ENCODE measurements at places on chromosomes 3 and 15. TPM values are rescaled to one million over a fixed set of nuclear protein-coding genes. Genes with fewer than 3 reads are reported as not detected.

GRCh38 chr3:134707908-134708597, 57.2 kb upstream of the KY start:
- DNase-seq, result no peak

Gene TATDN2
- 39.1 TPM for total RNA-seq

DNA sequence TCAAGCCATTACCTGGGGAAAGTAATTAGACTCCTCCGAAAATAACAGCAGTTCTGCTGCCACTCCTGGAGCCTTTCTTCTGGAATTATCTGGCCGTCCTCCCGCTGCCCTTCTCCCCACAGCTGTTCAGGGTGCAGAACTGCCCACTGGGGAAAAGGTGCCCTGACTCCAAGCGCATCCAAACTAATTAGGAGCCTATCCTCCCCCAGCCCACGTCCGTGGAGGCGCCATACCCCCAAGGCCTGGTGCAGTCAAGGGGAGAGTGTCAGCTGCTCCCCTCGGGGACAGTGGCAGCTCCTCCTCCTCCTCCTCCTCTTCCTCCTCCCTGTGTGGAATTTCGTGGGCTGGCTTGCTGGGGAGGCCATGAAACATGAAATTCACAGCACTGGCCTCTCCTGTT, 177.2 kb downstream of the XXYLT1 start:
- DNase-seq, result no peak

DNA sequence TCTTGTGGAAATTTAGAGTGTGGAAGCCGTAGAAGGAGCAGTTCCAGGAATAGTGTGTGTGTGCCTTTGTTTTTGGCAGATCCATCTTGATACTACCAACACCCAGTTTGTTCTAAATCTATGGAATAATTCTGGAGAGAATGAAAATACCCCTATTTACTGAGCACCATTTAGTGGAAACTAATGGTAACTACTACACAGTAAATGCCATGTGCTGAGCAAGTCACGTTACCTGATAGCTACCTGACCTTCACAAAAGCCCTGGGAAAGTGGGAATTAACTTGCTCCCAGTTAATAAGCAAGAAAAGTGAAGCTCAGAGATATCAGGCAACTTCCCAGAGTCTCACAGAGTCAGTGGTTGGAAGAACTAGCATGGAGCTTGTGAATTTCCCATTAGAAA, 137.7 kb downstream of the ARPP21 start:
- DNase-seq, result no peak

DNA sequence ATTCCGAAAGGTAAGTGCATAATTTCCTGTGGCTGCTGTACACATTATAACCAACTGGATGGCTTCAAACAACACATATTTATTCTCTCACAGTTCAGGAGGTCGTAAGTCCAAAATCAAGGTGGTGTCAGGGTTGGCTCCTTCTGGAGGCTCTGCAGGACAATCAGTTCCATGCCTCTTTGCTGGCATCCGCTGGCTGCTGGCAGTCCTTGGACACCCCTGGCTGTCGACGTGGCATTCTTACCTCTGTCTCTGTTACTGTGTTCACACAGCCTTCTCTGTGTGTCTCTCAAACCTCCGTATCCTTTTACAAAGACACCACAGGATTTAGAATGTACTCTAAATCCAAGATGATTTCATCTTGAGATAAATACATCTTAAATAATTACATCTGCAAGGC, 398.8 kb upstream of the ATP10A start:
- DNase-seq, result no peak

DNA sequence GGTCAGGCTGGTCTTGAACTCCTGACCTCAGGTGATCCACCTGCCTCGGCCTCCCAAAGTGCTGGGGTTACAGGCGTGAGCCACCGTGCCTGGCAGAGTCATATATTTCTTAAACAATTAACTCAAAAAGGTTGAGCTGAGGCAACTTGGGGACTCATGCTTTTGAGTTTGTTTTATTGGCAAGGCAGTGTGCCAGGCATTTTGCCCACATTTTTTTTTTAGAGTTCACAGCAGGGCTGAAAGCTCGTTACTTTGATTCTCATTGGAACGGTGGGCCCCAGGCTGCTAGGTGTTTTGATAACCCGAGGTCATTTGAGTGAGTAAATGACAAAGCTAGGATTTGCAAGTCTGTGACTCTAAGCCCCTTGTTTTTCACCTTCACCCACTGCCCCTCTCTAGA, 76.2 kb downstream of the CCK start:
- no peak for DNase-seq

DNA sequence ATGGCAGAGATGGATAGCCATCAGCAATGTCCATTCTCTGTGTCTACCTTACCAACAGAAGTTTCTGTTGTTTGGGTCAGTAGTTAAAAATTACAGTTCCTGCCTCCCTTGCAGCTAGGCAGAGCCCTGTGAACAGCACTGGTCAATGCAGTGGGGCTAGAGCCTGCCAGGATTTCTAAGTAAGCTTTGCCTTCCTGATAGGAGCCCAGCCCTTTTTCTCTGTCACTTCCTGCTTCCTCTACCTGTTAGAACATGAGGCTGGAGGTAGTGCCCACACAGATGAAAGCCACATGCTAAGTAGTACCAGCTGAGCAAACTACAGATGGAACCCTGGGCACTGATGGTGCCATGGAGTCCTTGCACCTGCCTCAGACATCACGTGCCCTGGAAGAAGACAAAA, 45.0 kb downstream of the MGLL start:
- no peak for DNase-seq

- DNase-seq, result no peak
Measured at GRCh38 chr3:183244981-183245476, 8.0 kb upstream of the B3GNT5 start.

Gene SEC62
- total RNA-seq, result 135 TPM

- DNase-seq, result peak; percentile 20
Measured at GRCh38 chr3:187954873-187955586, 198.9 kb upstream of the LPP start.

GRCh38 chr3:134106580-134106979, 76.9 kb upstream of the SLCO2A1 start:
- no peak for DNase-seq

DNA sequence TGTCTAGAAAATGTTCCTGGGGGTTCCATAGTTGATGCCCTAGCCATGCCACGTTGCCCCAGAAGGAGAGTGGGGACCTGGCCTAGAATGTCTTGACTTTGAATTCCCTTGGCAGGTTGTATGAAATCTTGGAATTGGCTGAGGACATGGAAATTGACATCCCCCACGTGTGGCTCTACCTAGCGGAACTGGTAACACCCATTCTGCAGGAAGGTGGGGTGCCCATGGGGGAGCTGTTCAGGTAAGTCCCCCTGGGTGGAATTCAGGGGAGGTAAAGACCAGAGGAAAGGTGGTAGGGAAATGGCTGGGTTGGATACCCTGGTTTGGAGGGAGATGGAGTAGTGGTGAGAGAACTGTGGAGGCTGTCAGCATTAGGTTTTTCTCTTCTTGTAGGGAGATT, 8.9 kb upstream of the FAM131A start:
- no peak for DNase-seq

Gene CEMIP
- total RNA-seq, result 1.6 TPM

Gene CHRM5
- total RNA-seq, result not detected

DNA sequence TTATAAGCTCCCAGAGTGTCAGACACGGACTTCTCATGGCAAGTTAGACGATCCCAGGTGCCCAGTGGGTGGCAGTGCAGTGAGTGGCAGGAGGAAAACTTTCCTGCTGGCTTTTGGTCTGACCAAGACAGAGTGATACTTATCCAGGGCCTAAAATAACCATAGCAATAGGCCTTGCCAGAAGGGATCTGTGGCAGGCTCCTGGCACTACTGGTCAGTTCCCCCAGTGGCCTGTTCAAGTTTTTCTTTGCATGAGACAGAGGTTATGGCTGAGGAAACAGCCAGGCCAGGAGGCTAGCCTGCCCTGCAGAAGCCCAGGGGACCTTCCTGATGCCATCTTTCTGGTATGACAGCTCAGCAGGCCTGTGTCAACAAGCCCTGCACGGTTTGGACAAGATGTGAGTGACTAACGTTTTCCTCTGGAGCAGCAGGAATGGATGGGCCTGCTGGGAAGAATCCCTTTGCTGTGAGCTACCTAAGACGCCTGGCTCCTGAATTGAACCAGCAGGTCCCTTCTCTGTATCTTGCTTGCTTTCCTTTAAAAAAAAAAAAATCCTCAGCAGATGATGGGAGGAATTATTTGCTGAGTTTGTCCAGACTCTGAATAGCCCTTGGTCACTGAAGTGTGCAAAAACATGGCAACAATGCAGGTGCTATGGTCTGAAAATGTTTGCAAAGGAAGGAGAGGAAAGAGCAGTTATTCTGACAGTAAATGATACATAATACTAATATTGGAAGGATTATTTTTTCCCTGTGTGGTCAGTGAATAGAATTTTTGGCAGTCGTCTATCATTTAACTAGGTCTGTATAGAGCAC, 18.0 kb downstream of the SCG5 start:
- no peak for DNase-seq

DNA sequence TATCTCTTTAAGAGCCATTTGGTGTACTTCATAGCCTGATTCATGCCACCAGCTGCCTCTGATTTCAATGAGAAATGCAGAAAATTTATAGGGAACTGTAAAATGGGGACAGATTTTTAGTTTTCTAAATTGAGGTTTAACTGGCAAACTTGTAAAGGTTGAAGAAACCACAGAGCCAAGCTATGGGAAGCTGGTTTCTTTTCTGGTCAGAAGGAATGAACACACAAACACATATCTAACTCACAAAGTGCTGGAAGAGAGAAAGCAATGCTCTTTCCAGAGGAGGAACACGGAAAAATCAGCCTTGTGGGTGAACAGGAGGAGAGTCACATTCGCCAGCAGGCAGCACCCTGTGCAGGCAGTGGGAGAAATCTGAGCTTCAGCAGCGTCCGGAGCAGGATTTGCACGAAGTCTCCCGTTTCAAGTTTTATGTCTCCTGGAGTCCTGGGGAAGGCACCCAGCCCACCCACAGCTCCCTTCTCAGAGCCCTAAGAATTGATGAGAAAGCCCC, 481 bp downstream of the MASP1 start:
- no peak for DNase-seq

- no peak for DNase-seq
Measured at GRCh38 chr3:12370758-12371157, 81.9 kb downstream of the PPARG start.

- no peak for DNase-seq
Measured at GRCh38 chr3:27728195-27729087, 6.3 kb upstream of the EOMES start.

DNA sequence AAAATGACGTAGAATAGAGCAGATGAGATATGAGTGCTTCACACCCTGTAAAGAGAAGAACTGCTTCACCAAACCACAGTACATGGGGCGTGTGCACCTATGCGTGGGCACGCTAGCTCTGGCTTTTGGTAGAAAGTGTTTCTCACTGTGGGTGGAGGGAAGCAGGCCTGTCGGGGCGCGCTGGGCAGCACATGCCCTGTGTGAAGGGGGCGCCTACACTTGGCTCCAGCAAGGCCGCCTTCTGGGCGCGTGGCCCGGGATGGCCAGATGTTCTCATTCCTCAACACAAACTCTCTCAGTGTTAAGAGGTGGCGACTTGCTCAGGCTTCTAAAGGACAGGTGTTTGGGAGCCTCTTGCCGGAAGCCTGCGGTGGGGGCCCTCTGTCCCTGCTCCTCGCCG, 90.0 kb downstream of the FBLN2 start:
- DNase-seq, result no peak

- DNase-seq, result no peak
Measured at GRCh38 chr15:59227021-59227420, 20.4 kb downstream of the LDHAL6B start.

DNA sequence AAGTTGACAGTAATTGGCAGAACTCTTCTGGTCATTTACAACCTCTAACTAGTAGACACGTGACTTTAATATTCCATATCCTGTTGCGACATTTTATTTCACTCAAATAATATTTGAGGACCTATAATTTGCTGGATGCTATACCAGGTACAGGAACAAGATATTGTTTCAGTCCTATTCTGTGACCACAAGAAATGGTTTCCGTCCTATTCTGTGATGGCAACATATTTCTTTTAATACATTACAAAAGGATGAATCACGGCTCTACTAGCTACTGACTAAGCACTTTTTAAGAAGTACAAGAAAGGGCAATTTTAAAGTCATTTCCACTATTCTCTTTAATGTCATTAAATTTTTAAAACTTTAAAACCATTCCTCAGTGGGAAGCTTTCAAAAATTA, 400.2 kb downstream of the CNTN3 start:
- no peak for DNase-seq

Gene HDC
- 11.7 TPM for total RNA-seq

- DNase-seq, result no peak
Measured at GRCh38 chr3:37124435-37124834, 49.9 kb downstream of the LRRFIP2 start.

Gene MAN2C1
- 229 TPM for total RNA-seq

DNA sequence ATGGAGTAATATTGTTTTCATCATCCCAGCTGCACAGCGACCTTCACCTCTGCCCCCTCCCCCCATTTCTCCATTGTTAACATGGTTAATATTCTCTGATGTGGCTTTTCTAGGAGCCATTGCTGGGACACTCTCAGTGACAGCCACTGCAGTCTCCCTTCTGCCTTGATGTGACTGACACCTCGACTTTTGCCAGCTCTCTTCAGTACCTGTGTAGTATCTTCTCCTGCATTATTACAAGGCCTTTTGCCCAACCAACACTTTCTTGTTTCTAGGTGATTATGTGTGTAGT, 179.8 kb downstream of the CLSTN2 start:
- no peak for DNase-seq

- no peak for DNase-seq
Measured at GRCh38 chr3:59935025-59935424, 885.2 kb upstream of the CFAP20DC start.

- DNase-seq, result no peak
Measured at GRCh38 chr3:86645756-86646155, 345.2 kb downstream of the VGLL3 start.

Gene CTXN2
- 0.06 TPM for total RNA-seq

GRCh38 chr15:79099692-79100091, 9.1 kb upstream of the RASGRF1 start:
- DNase-seq, result no peak

- no peak for DNase-seq
Measured at GRCh38 chr3:162295323-162295983, 798.8 kb downstream of the OTOL1 start.

DNA sequence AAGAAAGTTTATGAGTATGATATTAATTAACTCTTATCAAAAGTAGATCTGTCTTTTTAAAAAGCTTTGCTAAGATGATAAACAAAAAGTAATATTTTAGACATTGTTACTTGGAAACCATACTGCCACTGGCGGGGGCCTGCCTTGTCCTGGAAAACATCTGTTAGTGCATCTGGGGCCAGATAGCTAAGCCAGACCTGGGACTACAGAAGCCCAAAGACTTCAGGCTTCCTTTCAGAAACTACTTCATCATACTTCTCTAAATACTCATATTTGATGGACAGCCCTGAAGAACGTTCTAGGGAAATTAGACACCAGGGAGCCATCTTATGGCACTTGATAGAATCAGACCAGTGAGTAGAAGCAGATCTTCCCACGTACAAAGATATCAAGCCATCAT, 795.4 kb upstream of the SEMA6D start:
- no peak for DNase-seq

- DNase-seq, result no peak
Measured at GRCh38 chr15:65085990-65086679, 9.6 kb downstream of the KBTBD13 start.

Data from mucosa of gallbladder (tissue), 1 donor.